Muscle of arm (tissue), 14 donors: ENCODE measurements at places on chromosomes 11 and 22.

DNA sequence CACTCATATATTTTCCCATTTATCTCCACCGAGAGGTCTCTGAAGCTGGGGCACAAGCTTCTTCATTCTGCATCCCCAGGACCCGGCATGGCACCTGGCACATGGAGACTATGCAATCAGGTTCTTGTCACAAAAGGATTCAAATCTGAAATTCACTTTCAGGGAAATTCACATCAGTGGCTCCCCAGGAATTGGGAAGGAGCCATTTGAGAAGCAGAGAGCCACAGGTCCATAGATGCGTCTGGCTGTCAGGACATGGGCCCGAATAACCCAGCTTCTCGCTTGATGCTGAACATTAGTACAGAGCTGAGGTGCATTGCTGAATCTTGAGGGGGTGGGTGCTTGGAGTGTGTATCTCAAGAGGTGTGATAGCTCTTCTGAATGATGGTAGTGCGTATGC lies 82.5 kb downstream of the TSPAN18 start:
- DNase-seq, result no peak

GRCh38 chr22:39623603-39624500 lies 53.3 kb downstream of the CACNA1I start:
- no peak for DNase-seq

- no peak for DNase-seq
Measured at GRCh38 chr22:38171927-38172831, 9.5 kb downstream of the PLA2G6 start.

- peak; percentile 36 for DNase-seq
Measured at GRCh38 chr11:64489831-64490441, 101.1 kb upstream of the SLC22A12 start.

DNA sequence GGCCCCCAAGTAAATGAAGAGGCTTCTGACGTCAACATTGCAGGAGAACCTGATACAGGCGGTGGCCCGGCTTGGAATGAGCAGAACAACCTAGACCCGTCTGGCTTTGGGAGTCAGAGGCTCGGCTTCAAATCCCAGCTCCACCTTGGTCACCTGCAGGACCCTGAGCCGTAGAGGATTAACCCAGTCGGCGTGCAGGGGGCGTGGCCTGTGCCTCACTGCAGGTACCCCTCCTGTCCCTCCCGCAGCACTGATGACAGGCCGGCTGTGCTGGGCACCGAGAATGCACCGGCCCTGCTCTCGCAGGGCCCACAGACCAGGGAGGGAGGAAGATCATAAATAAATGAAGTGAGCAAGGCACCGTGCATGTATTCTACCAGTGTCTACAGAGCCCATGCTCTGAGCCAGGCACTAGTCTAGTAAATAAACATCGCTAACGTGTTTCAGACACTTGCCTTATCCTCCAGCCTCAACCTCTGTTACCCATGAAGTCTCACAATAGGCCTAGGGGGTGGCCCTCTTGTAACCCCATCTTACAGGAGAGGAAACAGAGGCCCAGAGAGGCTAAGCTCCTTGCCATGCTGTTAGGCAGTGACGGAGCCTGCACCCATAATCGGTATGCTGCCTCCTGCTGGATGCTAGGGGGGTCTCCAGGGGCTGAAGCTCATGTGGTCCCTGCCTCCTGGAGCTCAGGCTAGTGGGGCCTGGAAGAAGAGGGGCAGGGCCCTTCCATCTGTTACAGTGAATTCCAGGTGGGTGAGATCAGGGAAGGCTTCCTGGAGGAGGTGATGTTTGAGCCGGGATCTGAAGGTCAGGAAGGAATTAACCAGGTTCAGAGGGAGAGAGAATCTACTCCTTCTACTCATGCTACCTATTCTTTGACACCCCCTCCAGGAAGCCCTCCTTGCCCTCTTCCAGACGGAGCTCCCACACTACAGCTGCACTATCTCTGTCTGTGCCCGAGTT lies 53.4 kb downstream of the RTL6 start:
- DNase-seq, result no peak

- DNase-seq, result no peak
Measured at GRCh38 chr11:67372321-67372992, 941 bp downstream of the CLCF1 start.

DNA sequence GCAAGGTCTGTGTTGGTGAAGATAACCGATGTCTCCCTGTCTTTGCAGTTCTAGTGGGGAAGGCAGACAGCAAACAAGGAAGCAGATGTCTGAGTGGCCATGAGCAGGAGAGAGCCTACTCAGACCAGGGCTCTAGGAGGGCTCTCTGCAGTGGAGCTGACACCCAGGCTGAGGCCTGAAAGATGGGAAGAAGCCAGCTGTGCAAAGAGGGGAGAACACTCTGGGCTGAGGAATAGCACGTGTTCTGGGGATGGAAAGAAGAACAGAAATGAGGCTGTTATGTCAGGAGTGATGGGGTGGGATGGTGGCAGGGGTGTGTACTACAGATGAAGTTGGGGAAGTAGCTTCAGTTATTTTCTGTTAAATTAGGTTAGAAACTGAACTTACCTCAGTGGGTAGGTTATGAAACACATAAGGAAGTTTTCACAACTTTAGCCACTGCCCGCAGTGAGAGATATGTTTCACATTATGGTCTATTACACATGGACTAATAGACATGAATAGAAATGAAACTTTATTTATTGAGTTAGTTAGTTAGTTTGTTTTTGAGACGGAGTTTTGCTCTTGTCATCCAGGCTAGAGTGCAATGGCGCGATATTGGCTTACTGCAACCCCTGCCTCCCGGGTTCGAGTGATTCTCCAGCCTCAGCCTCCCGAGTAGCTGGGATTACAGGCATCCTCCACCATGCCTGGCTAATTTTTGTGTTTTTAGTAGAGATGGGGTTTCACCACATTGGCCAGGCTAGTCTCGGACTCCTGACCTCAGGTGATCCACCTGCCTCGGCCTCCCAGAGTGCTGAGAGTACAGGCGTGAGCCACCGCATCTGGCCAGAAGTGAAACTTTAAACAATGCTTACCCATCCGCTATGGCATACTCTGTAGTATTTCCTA lies 7.8 kb downstream of the DCPS start:
- no peak for DNase-seq

- DNase-seq, result no peak
Measured at GRCh38 chr11:37525336-37525735, 927.3 kb upstream of the RAG2 start.

DNA sequence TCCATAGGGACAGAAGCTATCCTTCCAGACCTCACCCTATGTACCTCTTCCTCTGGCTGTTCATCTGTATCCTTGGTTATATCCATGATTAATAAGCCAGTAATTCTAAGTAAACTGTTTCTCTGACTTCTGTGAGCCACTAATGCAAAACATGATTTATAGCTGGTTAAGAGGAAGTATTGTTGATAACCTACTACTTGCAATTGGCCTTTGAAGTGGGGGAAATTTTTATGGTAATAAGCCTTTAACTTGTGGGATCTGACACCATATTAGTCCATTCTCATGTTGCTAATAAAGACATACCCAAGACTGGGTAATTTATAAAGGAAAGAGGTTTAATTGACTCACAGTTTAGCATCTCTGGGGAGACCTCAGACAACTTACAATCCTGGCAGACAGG lies 21.9 kb downstream of the CASP12 start:
- no peak for DNase-seq

- DNase-seq, result no peak
Measured at GRCh38 chr22:23832226-23833016, 6.4 kb downstream of the DERL3 start.

DNA sequence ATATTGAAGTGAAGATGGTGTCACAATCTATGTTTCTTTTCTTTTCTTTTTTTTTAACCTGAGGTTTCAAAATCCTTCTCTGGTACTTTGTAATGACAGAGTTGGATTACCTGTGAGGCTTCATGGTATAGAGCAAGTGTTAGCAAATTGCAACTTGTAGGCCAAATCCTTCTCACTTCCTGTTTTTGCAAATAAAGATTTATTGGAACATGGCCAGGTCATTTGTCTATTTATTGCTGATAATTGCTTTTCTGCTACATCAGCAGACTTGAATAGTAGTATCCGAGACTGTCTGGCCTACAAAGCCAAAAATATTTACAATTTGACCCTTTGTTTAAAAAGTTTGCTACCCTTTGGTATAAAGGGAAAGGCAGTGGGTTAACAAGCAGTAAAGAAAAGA lies 1059.4 kb upstream of the CCDC90B start:
- no peak for DNase-seq

DNA sequence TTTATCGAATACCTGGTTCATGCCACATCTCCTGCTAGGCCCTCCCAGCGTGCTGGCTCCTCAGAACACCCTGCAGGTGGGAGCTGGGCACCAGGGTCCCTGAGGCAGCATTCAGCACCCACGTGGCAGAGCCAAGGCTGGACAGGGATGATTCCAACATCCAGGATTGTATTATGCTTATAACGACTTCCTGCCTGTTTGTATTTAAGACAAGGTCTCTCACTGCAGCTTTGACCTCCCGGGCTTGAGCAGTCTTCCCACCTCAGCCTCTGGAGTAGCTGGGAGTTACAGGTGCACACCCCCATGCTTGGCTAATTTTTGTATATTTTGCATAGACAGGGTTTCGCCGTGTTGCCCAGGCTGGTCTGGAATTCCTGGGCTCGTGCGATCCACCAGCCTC lies 64.7 kb upstream of the WNT7B start:
- no peak for DNase-seq

- no peak for DNase-seq
Measured at GRCh38 chr11:66951135-66951534, 7.0 kb downstream of the PC start.

DNA sequence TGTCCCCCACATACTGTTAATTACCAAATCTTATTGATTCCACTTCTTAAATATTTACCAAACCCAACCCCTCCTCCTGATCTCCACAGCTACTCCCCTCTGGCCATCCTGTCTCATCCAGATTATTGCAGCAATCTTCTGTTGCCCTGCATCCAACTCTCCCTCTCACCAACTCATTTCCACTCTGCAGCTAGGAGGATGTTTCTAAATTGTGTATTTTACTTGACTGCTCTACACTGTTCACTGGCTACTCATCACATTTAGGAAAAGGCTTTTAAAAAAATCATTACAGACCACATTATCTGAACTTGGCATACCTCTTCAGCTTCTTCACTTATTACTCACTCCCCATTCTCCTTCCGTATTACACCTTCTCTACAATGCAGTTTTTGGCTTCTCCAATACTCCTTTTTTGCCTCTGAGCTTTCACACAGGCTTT lies 117.9 kb downstream of the ATG16L2 start:
- no peak for DNase-seq
